ENCODE measurements at places on chromosomes 3 and 15.

DNA sequence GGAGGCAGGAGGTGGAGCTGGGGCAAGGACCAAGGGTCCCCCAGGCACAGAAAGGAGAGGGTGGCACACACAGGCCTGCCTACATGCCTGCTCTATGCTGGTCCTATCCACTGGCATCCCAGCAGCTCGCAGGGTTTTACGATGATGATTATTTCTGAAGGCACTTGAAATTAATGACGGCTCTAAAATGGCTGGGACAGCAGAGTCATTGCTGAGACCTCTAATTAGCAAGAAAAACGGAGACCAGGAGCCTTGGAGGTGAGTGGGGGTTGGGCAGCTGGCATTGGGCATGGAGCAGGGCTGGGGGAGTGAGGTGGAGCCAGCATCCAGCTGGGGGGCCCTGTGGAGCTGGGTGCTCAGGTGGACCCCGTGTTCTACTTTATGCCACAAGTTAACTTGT, 3.5 kb upstream of the LINGO1 start:
- DNase-seq = no peak

DNA sequence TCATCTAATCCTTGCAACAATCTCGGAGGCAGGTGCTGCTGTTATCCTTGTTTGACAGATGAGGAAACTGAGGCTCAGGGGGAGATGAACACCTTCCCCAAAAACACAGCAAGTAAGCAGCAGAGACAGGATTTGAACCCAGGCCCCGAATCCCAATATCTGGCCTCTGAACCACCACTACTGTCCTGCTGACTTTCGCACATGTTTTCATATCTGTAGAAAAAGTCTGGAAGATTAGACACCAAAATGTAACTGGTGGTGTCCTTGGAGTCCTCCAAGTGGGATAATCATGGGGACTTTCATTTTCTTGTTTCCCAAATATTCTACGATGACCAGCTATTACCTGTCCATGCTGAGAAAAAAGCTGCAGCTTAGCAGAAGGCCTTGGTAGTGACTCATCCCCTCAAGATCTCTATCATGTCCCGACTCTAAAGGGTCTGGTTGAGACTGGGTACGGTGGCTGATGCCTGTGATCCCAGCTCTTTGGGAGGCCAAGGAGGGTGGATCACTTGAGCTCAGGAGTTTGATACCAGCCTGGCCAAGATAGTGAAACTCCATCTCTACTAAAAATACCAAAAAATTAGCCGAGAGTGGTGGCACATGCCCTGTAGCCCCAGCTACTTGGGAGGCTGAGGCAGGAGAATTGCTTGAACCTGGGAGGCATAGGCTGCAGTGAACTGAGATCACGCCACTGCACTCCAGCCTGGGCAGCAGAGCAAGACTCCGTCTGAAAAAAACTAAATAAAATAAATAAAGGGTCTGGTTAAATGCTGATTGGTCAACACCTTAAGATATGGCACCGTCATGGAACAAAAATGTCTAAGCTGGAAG, 8.6 kb downstream of the IRAK2 start:
- DNase-seq = peak; percentile 57

DNA sequence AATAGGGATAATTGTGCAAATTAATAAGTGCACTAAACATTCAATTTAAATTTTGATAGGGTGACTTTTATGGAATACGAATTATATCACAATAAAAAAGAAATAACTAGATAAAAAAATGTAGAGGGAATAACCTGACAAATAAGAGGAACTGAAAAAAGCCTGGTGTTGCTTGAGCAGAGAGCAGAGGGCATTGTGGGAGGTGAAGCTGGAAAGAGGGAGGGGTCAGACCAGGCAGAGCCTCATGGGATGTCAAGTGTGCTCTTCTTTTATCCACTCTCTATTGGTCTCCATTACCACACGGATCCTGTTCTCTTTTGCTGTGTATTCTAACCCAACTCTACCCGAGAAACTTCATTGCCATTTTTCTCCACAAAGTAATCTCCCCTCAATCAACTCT, 264.0 kb upstream of the CRBN start:
- DNase-seq = no peak

GRCh38 chr15:84082739-84083138, 152.8 kb upstream of the GOLGA6L4 start:
- no peak for DNase-seq

- no peak for DNase-seq
Observed at GRCh38 chr3:60364475-60364874, 886.8 kb downstream of the FHIT start.

DNA sequence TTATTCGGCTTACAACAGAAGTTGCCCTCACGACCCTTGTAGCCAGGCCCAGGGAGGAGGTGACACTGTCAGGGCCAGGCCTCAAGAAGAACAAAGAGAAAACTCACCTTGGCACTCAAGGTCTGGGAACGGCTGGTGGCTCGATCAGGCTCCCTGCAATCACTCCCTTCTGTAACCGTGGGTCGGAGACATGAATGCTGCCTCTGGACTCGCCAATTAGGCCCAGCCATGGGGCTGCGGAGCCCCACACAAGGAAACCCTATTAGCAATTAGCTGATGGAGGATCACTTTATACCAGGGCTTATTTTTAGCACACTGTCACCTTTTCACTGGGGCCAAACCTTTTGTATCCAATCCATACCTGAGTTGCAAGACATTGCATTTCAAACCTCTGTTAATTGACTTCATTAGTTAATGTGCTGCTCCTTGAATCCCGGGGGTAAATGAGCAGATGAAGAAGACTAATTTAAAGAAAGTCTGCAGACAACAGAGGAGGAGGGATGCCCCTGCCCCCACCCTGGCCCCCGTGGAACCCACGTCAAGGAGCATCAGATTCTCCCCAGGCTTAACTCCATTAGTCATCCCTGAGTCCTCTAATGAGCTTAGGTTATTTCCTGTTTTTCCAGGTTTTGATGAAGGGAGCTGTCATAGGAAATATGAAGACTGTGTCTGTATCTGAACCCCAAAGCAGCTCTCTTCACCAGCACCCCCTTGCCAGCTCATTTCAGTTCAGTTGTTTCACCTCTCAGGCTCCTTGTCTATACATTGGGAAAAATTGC, 255.3 kb downstream of the RORA start:
- DNase-seq = peak; percentile 58
